Left forelimb (tissue), 1 donor: ENCODE measurements at places on chromosomes 4 and X.

DNA sequence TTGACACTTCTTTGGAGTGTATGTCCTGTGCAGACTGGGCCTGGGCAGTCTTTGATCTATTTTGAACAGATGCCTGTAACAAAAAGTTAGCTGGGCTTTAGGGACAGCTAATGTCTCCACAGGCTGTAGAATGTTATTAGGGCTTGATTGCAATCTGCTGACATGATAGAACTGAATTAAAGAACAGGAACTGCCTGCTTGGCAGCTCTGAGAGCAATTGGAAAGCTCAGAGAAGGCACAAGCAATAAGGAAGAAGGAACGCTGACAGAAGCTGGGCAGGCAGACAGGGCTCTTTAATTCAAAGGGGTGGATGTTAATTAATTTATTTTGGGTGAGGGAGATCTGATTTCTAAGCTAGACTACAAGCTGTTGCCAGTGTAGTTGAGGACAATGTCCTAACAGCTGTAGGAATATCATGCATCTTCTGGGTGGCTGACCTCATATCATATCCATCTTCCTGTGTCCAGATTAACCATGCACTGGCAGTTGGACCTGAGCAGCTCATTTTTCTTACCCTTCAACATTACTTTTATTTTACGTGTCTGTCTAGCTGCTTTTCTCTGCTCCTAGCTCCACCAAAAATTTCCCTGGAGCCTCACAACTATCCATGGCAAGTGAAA lies 20.7 kb upstream of the GRXCR1 start:
- no peak for DNase-seq

GRCh38 chrX:16119353-16120220 lies 3.8 kb upstream of the GRPR start:
- DNase-seq: no peak

GRCh38 chrX:15014281-15014680 lies 141.1 kb downstream of the MOSPD2 start:
- no peak for DNase-seq

GRCh38 chrX:147875866-147876596 lies 35.7 kb upstream of the FMR1 start:
- DNase-seq: no peak

- DNase-seq: peak; percentile 66
These were observed 626 bp downstream of the JADE3 start for GRCh38 chrX:46912603-46913491.

GRCh38 chr4:94168321-94168720 lies 39.3 kb upstream of the SMARCAD1 start:
- no peak for DNase-seq

DNA sequence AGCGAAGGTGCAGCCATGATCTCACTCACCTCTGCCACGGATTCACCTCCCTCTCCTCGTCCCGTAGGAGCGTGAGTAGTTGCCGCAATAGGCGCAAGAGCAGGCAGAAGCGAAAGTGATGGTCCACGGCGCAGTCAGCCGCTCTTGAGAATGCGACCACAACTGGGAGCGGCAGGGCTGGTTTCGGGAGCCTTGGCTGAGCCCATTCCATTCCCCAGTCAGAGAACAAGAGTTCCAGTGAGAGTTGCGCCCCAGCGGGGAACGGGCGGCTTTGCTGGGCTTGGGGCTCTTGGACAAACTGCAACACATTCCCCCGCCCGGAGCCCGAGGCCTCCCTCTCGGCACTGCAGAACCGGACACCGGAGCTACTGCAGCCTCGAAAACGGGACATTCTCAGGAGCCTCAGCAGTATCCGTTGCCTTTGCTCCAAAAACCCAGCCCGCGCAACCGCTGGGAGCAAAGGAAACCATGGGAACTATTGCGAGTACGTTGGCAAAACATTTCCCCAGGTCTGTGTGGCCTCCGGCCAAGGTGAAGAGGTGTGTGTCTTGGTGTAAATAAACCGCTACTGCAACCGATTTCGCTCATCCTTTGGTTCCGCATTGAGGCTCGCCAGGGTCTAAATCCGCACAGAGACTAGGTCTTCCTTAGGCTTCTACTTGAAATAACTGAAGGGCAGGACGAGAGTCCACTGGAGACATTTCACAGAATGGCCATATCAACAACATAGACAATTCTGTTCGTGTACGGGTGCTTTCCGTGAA lies 5.7 kb upstream of the ZBTB33 start:
- peak; percentile 78 for DNase-seq

- DNase-seq: no peak
These were observed 62.7 kb upstream of the FAM47B start for GRCh38 chrX:34879886-34880285.

DNA sequence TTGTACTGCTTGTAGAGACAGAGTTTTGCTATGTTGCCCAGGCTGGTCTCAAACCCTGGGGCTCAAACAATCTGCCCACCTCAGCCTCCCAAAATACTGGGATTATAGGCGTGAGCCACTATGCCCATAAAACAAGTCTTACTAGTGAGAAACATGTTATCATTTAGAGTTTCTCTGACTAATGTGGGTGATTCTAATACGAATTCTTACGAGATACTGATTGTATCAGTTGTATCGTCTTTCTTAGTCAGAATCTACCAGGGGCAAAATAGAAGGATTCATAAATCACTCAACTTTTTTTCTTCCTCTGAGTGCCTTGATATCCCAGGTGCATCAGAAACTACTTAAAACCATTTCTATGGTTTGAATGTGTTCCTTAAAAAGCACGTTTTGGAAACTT lies 14.4 kb upstream of the NMU start:
- DNase-seq: no peak

- no peak for DNase-seq
These were observed 36.6 kb downstream of the REPS2 start for GRCh38 chrX:16983051-16983450.

- DNase-seq: no peak
These were observed 71.1 kb downstream of the CLOCK start for GRCh38 chr4:55475394-55476243.

- DNase-seq: no peak
These were observed 43.5 kb downstream of the SRPX2 start for GRCh38 chrX:100687546-100687945.

DNA sequence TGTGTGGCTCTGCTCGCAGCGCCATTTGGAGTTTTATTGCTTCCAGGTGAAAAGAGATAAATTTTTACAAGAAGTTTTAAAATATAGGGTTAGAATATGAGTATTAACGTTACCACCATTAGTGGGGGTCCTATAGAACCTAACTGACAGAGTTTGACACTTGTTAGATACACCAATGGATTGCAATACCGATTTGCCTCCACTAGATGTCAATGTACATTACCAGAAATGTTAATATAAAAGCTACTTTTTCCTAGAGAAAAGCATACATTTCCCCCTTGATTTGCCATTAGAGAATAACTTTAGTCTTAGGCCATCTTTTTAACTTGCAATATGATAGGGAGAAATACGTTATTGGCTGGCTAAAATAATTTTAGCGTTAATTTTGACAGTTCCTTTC lies 108.4 kb downstream of the LINC00632 start:
- DNase-seq: no peak

GRCh38 chr4:101178731-101179130 lies 168.6 kb downstream of the PPP3CA start:
- DNase-seq: no peak

DNA sequence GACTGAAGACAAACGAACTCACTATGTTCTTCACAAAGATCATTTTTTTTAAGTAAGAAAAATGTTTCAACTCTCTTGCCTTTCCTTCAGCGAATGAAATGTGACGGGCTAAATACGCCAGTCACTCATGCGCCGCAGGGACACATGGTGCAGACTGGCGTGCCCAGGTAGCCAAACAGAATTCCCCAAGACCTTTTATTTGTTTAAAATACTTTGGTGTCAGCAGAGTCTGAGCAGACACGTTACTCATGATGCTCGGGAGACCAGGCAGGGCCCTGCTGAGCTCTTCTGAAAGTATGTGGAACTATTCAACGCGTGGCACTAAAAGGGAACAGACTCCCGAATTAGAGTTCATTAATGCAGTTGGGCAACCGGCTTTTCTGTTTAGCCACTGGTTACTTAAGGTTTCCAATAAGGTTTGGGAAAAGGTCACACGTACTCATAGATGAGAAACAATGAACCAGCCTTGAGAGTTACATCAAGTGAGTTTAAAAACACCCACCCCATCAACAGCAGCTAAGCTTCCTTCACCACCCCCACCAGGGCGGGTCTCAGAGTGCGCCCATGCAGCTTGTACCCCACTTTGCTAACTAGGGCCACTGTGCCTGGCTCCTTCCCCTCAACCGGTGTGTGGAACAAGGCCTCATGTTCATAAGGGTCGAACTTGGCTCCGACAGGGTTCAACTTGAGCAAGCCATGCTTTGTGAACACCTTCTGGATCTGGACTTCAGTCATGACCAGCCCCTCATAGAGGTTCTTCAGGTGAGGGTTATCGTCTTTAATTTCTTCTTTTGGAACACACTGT lies 7.3 kb downstream of the GRPEL1 start:
- DNase-seq: no peak

- peak; percentile 67 for DNase-seq
These were observed 2185.1 kb upstream of the TENM3 start for GRCh38 chr4:180057891-180058671.

DNA sequence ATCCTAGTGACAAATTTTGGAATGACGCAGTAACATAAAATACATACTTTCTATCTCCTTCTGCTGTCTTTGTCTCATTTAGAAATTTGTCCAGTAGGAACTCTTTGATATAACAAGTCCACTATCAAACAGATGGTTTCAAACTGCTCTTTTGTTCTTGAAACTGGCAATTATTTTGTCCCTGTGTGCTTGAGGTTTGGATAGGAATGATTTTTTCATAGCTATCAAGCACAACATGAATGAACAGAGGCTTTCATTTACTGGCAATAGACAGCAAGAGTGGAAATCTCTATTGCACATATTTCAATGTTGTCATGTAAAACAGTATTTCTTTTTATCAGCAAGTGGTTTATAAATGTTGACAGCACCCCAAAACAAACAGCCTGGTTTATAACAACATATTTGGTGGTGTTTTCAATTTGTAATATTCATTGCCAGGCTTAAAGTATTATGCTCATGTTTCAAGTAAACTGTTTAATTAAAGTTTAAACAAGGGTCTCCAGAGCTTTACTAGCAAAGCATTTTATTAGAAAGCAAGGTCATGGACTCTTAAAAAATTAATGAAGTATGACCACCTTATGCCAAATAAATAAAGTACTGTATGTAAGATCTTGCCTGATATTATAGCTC lies 60.0 kb downstream of the TIGD2 start:
- DNase-seq: no peak

- DNase-seq: no peak
These were observed 95.5 kb downstream of the TENM3 start for GRCh38 chr4:182338746-182339145.

DNA sequence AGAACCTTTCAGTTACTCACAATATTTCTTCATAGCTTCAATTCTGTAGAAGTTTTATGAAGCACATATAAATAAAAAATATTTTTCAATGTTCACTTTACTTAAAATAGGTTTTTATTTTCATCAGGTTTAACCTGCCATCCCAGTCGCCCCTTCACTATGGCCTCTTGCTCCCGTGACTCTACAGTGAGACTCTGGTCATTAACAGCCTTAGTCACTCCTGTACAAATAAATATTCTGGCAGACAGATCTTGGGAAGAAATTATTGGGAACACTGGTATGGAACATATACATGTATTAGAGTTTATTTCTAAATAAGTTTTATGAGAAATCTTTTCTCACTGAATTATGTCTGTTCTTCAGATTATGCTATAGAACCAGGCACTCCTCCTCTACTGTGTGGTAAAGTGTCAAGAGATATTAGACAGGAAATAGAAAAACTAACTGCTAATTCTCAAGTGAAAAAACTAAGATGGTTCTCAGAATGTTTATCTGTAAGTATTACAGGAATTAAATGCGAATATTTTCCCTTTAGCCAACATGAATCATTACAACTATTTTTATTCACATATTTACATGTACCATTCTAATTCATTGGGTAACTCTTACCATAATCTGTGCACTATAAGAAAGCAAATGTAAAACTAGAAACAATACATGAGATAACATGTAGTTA lies 45.6 kb downstream of the SPATA4 start:
- DNase-seq: no peak

DNA sequence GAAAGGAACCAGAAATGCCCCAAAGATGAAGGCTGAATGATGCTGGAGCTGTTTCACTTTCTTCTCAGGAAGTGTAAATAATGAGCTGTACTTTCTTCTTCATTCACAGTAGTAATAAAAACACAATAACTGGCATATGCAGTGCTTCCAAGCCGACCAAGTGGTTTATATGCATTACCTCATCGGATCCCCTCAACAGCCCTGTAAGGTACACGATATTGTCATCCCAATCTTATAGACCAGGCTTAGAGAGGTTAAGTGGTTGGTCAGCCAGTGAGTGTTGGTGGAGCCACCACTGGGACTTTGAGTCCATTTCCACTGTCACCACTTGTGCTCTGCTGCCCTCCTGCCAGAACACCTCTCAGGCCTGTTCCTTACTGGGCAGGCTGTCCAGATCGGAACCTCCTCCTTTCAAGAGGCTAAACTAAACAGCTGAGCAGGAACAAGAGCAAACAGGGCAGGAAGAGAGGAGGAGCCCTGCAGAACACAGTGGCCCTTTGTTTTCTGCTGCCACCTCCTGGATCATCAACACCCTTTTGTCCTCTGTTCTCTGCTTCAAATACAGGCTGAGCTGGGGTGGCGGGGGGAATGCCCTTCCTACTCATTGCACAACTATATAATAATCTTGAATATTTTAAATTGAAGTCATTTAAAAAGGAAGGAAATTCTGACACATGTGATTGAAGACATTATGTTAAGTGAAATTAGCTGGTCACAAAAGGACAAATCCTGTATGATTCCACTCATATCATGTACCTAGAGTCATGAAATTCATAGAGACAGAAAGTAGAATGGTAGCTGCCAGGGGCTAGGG lies 112.5 kb upstream of the ATP6AP2 start:
- DNase-seq: no peak

- no peak for DNase-seq
These were observed at the start of gene BMX for GRCh38 chrX:15500497-15500966. TSS of gene BMX (plus strand) at chrX:15500807. CDS start at chrX:15508354, 7,547 bp downstream.

GRCh38 chr4:3091464-3091863 lies 17.0 kb downstream of the HTT start:
- no peak for DNase-seq

DNA sequence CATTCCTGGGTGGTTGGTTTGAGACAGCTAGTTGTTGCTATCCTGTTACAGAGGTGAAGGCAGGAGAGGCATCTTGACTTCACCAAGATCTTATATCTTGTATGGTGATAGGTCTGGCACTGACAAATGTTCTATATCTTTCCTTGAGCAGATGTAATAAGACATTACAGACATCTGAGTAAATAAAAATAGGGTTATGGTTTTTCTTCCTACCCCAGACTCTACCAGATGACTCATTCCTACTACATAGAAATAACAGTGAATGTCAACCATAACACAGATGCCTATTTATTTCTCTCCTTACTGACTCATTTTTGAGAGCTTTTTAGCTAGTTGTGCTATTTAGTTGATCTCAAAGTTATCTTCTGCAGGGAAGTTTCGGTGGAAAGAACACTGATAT lies 21.9 kb downstream of the HNRNPH2 start:
- no peak for DNase-seq
